ENCODE measurements at places on chromosomes 7 and 10. TPM values are rescaled to one million over a fixed set of nuclear protein-coding genes. Genes with fewer than 3 reads are reported as not detected.

GRCh38 chr7:50333221-50333651 lies 28.7 kb downstream of the IKZF1 start:
- H3K27ac ChIP-seq: no peak overlapping the region
- no peak for DNase-seq
- no peaks in the 10 kb centered on the region for H3K27me3 ChIP-seq
- H3K4me1 ChIP-seq: no peaks in the 10 kb centered on the region
- H3K36me3 ChIP-seq: no peaks in the 10 kb centered on the region

ATOH7 gene
- total RNA-seq: not detected

- H3K36me3 ChIP-seq: peaks cover 39% of the 10 kb centered on the region
- no peak overlapping the region for H3K4me3 ChIP-seq
- H3K27me3 ChIP-seq: no peaks in the 10 kb centered on the region
Observed at GRCh38 chr7:137873979-137874777, 27.4 kb upstream of the DGKI start.

DNA sequence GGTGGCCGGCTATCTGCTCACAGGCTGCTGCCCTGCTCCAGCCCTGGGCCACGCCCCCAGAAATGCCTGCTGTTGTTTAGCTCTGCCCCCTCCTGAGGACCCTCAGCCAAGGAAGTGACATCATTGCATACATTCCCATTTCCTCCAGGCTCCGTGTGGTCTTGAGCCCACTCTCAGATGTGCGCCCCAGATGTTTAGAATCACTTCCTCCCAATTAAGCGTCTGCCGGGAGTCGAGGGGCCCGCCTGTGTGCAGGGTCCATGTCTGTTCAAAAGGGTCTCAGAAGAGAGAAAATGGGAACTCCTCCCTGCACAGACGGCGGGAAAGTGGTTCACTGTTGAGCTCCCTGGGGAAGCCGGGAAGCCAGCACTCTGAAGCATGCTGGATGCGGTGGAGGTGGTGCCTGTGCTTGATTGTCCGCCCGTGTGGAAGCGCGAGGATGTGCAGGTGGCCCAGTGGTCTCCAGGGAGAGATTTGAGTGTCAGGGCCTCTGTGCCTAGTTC lies 116.9 kb upstream of the PPIF start:
- DNase-seq: peak; percentile 46
- H3K4me3 ChIP-seq: no peak overlapping the region
- H3K27me3 ChIP-seq: no peaks in the 10 kb centered on the region
- no peak overlapping the region for H3K27ac ChIP-seq

SLC26A5 gene
- total RNA-seq: not detected

VAX1 gene
- total RNA-seq: not detected

- peak overlapping the region; percentile 52 for H3K4me3 ChIP-seq
- no peak overlapping the region for H3K27ac ChIP-seq
Observed at GRCh38 chr7:711093-711921, 15.2 kb upstream of the DNAAF5 start.

- H3K27me3 ChIP-seq: no peaks in the 10 kb centered on the region
- no peaks in the 10 kb centered on the region for H3K4me1 ChIP-seq
- H3K36me3 ChIP-seq: no peaks in the 10 kb centered on the region
- no peak for DNase-seq
Observed at GRCh38 chr10:92091965-92092364, 168.4 kb downstream of the BTAF1 start.

DNA sequence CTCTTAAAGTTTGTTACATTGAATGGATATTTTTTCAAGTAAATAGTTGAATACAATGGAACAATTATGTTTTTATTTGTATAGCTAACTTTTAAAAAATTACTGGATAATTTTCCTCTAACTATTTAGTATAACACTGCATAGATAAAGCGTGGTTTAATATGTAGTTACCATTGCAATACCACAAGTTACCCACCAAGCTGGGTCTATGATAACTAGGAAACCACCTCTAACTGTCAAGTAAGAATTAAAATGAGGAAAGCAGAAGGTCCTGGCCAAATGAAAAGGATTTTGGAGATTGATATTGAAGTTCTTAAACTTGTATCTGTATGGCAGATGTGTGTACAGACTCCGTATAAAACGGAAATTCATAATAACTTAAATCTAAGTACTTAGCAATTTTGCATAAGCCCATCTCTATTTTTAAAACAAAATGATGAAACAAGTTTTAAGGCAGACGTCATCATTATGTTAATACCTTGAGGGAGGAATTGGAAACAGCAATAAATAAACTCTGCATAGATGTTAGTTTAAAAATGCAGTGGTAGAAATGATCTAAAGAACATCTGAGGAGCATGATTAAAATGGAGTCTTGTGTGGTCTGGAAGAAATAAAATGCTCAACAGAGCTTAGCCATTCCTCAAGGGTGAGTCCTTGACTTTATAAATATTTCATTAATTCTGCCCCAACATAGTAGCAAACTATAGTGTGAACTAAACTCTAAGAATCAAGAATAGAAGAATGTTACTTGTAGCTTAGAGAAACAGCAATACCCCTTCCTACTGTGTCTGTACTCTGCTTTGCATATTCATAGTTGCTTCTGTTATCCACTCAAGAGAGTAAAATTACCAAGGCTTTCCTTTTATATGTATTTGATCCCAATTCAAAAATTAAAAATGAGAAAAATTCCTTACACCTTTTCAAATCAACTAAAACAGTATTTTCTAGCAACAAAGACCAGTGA lies 206.4 kb upstream of the FERD3L start:
- H3K4me3 ChIP-seq: no peak overlapping the region
- peak; percentile 4 for DNase-seq
- no peaks in the 10 kb centered on the region for H3K4me1 ChIP-seq

- no peak overlapping the region for H3K4me3 ChIP-seq
- DNase-seq: no peak
- peaks cover 16% of the 10 kb centered on the region for H3K4me1 ChIP-seq
Observed at GRCh38 chr10:97571622-97572021, 957 bp upstream of the ANKRD2 start.

- no peak for DNase-seq
- no peak overlapping the region for H3K27ac ChIP-seq
- H3K36me3 ChIP-seq: no peaks in the 10 kb centered on the region
- no peaks in the 10 kb centered on the region for H3K27me3 ChIP-seq
- H3K4me1 ChIP-seq: peaks cover 5% of the 10 kb centered on the region
Observed at GRCh38 chr10:88097092-88097516, 233.7 kb downstream of the PTEN start.

DNA sequence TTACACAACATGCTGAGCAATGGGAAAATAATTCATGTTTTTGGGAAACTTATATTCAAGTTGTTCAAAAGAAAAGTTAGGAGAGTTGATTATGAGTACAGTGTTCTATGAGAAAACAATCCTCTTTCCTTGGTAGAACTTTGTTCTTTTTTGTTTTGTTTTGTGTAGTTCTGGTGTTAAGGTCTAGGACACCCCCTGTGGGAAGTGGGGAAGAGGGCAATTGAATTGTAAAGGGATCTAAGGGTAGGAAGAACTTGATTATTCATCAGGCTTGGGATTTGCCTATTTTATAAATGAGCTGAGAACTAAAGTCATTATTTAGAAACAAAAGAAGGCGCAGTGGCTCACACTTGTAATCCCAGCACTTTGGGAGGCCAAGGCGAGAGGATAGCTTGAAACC lies 25.9 kb upstream of the CDK13 start:
- DNase-seq: no peak
- H3K4me1 ChIP-seq: no peaks in the 10 kb centered on the region
- H3K4me3 ChIP-seq: no peak overlapping the region

- H3K27me3 ChIP-seq: peaks cover 2% of the 10 kb centered on the region
- peak; percentile 7 for DNase-seq
- H3K4me3 ChIP-seq: peak overlapping the region; percentile 13
- H3K4me1 ChIP-seq: no peaks in the 10 kb centered on the region
- H3K36me3 ChIP-seq: no peaks in the 10 kb centered on the region
Observed at GRCh38 chr7:5077740-5078139, 32.1 kb downstream of the RBAK start.

GRCh38 chr10:1128115-1128514 lies 71.9 kb downstream of the WDR37 start:
- no peak overlapping the region for H3K4me3 ChIP-seq
- no peak for DNase-seq
- H3K27me3 ChIP-seq: no peaks in the 10 kb centered on the region

GRCh38 chr10:69769395-69769992 lies 32.2 kb upstream of the COL13A1 start:
- H3K27ac ChIP-seq: peak overlapping the region; percentile 73
- H3K36me3 ChIP-seq: no peaks in the 10 kb centered on the region
- peaks cover 17% of the 10 kb centered on the region for H3K4me1 ChIP-seq
- DNase-seq: peak; percentile 79
- H3K27me3 ChIP-seq: peaks cover 10% of the 10 kb centered on the region

DNA sequence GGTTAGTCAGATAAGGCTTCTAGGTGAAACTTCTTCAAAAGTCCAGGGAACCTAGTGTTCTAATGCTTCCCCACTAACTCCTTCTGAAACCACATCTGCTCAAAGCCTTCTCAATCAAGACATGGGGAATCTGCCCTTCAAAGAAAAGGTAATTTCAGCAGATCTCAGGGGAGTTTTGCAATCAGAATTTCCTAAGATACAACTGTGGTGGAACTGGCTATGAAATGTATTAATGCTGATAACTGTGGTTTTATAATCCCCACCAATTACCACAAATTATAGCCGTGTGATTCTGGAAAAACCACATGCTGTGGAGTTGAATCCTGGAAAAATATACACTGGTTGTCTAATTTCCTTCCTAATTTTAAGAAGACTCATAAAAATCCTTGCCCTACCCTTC lies 233.8 kb downstream of the SORCS1 start:
- H3K4me3 ChIP-seq: no peak overlapping the region
- no peaks in the 10 kb centered on the region for H3K36me3 ChIP-seq

SGMS1 gene
- 26.7 TPM for total RNA-seq

DNA sequence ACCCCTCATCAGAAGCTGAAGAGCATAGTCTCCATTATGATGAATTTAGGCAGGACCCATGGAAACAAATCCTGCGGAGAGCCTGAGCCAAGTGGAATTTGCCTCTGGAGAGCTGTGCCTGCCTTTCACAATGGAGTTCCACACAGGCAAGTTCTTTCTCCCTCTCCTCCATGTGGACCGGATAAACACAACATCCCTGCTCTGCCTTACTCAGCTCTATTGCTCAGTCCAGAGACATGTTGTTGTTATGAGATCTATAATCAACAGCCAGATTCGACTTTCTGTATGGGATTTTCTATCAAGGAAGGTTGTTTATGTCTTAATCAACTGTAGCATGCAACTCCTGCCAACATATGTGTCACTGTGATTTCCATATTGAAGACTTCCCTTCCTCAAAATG lies 59.5 kb upstream of the ELMO1 start:
- no peak overlapping the region for H3K4me3 ChIP-seq
- no peaks in the 10 kb centered on the region for H3K4me1 ChIP-seq
- no peaks in the 10 kb centered on the region for H3K27me3 ChIP-seq
- no peaks in the 10 kb centered on the region for H3K36me3 ChIP-seq
- H3K27ac ChIP-seq: no peak overlapping the region

DNA sequence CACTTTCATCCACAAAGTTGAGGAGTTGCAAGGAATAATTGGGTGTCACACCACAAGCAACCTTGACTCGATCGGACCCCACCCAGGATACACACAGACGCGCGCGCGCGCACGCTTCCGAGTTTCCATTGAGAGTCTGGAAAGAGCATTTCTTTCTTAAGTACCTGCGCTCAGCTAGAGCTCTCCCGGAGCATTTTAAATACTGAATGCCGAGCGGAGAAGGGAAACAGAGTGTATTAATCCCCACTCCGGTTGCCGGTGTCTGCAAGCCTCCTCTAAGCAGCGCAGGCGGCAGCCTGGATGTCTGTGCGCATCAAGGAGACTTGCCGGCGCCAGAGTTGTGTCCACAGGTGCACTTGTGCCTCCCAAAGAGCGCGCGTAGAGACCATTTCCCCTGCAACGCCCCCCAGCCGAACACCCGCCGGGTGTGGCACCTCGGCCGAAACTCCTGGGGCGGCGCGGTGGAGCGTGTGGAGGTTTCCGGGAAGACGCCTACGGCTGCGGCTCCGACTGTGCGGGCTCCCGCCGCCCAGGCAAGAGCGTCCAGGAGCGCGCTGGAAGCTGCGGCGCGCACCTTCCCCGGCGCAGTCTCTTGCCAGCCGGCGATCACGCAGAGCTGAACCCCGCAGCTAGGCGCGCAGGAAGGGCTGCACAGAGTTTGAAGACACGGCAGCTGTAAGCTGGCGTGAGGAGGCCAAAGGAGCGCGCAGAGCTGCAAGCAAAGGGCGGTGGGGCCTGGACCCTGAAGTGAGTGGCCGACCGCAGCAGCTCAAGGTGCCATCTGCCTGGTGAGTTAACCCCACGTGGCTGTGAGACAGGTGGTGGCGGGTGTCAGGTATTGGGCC lies 1.1 kb upstream of the FEZF1 start:
- no peaks in the 10 kb centered on the region for H3K36me3 ChIP-seq
- no peak overlapping the region for H3K27ac ChIP-seq
- H3K4me1 ChIP-seq: no peaks in the 10 kb centered on the region
- no peak overlapping the region for H3K4me3 ChIP-seq

- no peak overlapping the region for H3K27ac ChIP-seq
- H3K27me3 ChIP-seq: no peaks in the 10 kb centered on the region
- no peak overlapping the region for H3K4me3 ChIP-seq
- DNase-seq: no peak
Observed at GRCh38 chr10:121245754-121246153, 352.5 kb downstream of the FGFR2 start.

CYP3A5 gene
- not detected for total RNA-seq

GRCh38 chr10:101223274-101224059 lies 5.8 kb downstream of the LBX1 start:
- H3K27ac ChIP-seq: no peak overlapping the region
- no peak overlapping the region for H3K4me3 ChIP-seq
- H3K4me1 ChIP-seq: no peaks in the 10 kb centered on the region
- DNase-seq: no peak

GRCh38 chr10:103254113-103254512 lies 8.4 kb downstream of the RPEL1 start:
- H3K4me1 ChIP-seq: no peaks in the 10 kb centered on the region
- no peak overlapping the region for H3K27ac ChIP-seq
- H3K27me3 ChIP-seq: no peaks in the 10 kb centered on the region
- no peak for DNase-seq

GRCh38 chr10:35378541-35379210 lies 42.4 kb downstream of the CCNY start:
- no peak overlapping the region for H3K27ac ChIP-seq
- no peaks in the 10 kb centered on the region for H3K36me3 ChIP-seq
- H3K4me3 ChIP-seq: no peak overlapping the region
- peak; percentile 60 for DNase-seq

DNA sequence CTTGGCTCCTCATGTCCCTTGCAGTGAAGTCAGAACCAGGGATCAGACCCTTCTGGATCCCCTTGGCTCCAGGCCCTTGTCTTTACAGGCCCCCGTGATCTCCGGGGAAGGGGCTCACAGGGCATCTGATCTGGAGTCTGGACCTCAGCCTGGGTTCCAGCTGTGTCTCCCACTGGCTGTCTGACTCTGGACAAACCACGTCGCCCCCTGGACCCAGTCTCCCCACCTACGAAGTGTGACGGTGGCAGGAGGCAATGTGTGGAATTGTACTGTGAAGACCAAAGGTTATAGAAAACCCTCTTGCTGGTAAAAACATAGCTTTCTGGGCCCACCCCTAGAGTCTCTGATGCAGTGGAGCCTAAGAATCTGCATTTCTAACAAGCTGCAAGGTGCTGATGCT lies 15.5 kb upstream of the C10orf71 start:
- no peak overlapping the region for H3K27ac ChIP-seq
- H3K4me1 ChIP-seq: no peaks in the 10 kb centered on the region
- peaks cover 35% of the 10 kb centered on the region for H3K27me3 ChIP-seq
- H3K36me3 ChIP-seq: no peaks in the 10 kb centered on the region

HOXA3 gene
- 0.90 TPM for total RNA-seq

Data from IMR-90 (cell line).